ENCODE measurements at places on chromosomes 2 and 18.

- DNase-seq = no peak
Observed at GRCh38 chr18:10049747-10050146, 135.9 kb downstream of the VAPA start.

GRCh38 chr2:215773728-215774127 is 239.6 kb downstream of the MREG start:
- no peak for DNase-seq

GRCh38 chr2:159558479-159558878 is 57.9 kb downstream of the BAZ2B start:
- DNase-seq = no peak

GRCh38 chr18:76679259-76679658 is 143.1 kb upstream of the ZNF236 start:
- DNase-seq = no peak

GRCh38 chr2:167336213-167336612 is 447.9 kb downstream of the XIRP2 start:
- no peak for DNase-seq

GRCh38 chr18:48330016-48330991 is 78.9 kb downstream of the ZBTB7C start:
- no peak for DNase-seq

DNA sequence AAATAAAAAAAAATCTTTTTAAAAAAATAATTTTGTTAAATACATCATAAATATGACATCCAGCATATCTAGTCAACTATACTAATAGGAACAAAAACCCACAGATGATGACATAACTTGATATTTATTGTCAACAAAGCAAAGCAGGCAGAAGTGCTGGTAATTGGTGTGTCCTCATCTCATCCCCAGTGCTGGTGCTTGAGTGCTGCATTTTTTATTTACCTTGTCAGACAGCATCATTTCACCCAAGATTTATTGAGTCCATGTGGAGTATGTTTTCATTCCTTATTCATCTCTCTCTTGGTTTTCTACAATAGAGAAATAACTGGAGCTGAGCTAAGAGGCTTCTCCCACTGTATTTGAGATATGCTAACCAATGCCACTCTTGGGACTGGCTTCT is 191.6 kb upstream of the SLC14A2 start:
- no peak for DNase-seq

DNA sequence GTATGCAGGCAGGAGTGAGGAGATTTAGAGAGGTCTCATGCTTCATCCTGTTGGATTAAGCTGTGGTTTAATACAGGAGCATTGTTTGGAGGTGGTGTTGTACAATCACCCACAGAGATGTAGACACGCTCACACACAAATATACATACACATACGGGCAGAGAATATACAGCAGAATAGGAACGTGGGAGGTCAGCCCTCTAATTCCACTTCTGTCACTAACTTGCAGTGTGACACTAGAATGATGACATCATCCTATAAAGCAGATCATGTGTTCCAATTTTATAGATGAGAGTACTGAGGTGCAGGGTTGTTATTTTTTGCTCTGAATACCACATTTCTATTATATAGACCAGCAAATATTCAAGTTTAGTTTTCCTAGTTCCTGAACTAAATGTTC is 54.4 kb downstream of the TRIB2 start:
- no peak for DNase-seq

- DNase-seq = no peak
Observed at GRCh38 chr2:145818890-145819504, 1299.1 kb upstream of the ZEB2 start.

DNA sequence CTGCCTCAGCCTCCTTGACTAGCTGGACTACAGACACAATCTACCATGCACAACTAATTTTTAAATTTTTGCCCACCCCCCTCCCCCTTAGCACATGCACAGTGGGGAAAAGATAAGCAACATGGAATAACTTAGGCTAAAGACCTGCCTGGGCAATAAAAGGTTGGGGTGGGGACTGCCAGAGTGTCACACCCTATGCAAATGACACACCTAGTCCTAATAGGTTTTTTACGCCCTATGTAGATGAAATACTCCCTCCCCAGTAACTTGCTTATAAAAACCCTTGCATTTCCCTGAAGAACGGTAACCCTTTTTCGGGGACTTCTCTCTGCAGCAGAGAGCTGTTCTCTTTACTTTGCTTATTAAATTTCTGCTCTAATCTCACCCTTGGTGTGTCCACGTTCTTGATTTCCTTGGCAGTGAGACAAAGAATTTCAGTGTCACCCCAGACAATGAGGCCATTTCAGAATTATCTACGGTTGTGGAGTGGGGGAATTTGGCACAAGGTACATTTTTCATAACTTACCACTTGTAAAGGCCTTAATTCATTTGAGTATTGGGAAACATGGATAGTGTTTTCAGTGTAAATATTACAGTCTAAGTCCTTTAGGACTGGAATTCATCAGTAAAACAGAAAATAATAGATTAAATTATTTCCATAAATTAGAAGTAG is 109.2 kb downstream of the NOL4 start:
- DNase-seq = no peak

GRCh38 chr2:28896906-28897305 is 2.4 kb downstream of the WDR43 start:
- DNase-seq = no peak

DNA sequence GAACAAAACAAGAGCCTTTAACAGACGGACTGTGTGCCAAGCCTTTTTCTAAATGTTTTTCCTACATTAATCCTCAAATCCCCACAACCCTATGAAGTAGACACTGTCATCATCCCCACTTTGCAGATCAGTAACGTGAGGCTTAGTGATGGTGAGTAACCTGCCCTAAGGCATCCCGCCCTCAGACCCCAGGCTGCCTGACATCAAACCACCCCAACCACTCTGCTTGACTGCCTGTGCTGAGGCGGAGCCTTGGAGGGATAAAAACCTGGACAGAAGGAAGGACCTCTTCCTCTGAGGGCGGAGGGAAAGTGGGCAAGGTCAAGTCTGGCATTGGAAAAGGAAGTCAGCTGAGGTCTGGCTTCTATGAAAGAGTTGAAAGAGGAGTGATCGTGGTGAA is 104.6 kb downstream of the SP3 start:
- DNase-seq = no peak

DNA sequence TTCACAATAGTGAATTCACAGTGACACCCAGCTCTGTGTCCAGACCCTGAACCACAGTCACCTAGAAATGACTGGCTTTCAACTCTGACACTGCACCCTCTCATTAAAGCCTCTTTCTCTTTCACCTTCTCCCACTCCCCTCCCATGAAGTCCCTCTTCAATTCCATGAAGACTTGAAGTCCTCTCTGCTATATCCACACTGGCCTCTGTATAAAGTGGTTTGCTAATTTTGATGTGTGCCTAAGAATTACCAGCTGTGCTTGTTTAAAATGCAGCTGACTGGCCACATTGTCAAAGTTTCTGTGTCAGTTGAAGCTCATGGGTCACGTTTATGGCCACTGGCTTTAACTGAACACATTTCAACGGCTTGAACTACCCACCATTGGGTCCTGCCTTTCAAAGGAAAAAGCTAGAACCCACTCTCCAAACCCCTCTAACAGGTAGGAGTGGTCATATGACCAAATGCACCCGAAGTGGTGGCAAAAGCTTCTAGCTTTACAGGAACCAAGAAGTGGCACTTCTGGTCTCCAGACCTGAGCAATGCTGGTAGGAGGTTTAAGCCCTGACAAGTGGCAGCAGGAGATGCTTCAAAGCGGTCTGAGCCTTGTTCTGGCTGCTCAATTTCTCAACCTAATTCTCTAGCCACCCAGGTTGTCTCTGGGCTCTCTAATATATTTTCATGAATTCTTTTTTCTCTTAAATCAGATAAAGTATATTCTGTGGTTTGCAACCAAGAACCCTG is 34.2 kb downstream of the B4GALT6 start:
- DNase-seq = no peak

DNA sequence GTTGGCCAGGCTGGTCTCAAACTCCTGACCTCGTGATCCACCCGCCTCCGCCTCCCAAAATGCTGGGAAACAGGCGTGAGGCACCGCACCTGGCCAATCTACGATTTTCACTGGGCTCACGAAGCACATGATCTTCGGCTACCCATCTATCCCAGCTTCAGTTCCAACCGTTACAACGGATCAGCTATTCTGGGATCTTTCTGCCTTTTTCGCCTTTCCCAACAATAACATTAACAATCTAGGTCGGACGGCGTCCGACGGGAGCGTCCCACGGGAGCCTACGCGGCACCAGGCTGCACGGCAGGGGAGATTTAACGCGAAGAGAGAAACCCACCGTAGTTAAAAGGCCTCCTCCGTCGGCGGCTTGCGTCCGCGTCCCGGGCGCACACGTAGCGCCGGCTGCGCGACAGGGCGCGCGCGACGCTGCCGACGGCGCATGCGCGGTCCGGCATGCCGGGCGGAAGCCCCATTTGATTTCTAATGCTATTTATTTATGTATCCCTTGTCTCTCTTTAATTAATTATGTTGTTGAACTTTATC is at the start of gene MSL3B:
MSL3B (minus strand) TSS at position 394 of the 540 bp plus-strand sequence.
- DNase-seq = peak; percentile 83

DNA sequence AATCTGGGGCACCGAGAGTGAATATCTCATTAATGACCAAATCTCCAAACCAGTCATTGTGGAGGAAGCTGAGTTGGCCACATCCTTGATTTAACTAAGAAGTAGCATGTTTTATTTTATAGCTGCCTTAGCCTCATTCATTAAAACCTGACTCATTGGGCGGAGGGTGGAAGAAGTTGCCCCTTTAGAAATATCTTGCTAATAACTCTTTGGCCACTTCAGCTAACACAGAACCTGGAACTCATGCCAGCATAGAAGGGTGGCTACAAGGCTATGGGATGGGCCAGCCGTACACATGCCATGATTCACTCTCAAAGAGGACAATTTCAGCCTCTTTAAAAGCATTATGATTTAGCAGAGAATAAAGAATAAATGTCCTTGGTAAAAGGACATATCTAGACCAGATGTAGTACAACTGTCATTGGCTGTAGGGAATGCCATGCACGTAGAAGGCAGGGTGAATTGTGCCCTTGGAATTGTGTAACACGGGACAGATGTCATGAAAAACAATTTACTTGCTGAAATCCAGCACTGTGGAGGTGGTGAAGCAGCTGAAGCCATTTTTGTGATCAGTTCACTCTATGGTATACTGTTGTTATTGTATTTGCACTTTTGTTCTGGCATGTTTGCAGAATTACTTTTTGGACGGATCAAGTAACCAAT is 330.0 kb downstream of the PLCL1 start:
- DNase-seq = no peak

- DNase-seq = no peak
Observed at GRCh38 chr2:196206804-196207203, 35.4 kb upstream of the STK17B start.

DNA sequence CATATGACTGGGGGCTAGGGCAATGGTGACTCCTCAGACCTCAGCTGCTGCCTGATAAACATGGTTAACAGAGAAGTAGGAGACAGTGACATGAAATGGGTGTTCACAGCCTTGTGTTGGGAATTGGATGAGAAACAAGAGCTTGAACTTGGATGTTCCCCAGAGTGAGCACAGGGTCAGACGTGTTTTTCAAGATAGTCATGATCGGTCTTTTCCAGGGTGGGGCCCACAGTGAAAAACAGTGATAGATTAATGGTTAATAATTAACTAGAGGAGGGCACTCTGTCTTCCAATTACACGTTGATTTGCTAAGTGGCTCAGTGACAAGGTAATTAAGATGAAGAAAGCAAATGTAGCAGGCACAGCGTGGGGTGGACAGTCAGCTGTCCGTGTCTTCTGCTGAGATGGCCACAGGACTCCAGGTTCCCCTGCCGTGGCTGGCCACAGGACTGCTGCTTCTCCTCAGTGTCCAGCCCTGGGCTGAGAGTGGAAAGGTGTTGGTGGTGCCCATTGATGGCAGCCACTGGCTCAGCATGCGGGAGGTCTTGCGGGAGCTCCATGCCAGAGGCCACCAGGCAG is at the start of gene UGT1A3:
UGT1A3 (plus strand) TSS at position 320 of the 579 bp plus-strand sequence; CDS start at position 405, 85 bp downstream.
- DNase-seq = no peak

GRCh38 chr2:212282671-212283261 is 255.8 kb downstream of the ERBB4 start:
- no peak for DNase-seq

DNA sequence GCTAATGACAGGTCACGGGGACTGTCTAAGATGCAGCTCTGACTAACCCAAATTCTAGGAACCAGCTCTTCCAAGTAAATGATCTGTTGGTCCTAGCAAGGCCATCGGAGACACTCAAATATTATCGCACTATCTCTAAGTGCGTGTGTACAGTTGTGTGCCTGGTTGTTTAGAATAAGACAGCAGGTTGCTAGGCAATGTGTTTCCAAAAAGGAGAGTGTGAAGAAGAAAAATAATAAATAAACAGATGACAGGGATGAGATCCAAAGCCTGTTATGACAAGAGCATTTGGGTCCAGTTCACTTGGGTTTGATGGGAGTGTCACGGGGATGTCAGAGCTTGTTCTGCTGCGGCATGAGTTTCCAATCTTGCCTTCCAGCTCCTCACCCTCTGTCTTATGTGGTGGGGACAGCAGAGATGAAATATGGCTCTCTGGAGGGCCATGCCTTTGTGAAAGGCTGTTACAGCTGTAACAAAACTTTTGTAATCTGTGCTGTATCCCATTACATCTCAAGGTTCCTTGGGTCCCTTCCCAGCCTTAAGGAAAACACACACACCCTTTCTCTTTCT is 127.5 kb upstream of the TNP1 start:
- no peak for DNase-seq

DNA sequence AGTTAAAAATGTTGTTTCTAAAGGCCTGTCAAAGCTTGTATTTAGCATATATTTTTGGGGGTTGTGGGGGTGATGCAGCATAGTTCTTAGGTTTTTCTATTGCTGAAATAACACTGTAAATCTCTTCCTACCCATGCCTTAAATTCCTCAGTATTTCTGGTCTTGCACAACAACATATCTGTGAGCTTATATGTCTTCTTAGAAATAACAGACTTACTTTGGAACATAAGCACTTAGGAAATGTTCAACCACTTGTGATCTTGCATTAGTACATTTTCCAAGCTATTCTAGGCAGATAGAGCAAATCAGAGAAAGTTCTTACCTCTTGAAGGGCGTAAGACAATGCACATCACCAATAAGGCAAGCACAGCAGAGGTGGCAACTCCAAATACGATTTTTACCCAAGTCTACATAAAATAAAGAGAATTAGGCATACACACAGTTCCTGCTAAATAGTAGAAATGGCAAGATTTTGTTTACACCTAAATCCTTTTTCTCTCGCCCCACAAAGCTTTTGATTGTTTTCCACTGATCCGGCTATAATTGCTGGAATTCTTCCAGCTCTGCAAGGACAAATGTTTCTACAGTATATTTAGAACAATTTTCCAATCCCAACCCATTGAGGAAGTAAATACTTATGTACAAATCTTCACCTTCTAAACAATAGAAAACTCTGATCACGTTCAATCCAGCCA is 512 bp downstream of the FAP start:
- DNase-seq = no peak

GRCh38 chr2:7023542-7023941 is 106.3 kb downstream of the RNF144A start:
- no peak for DNase-seq

DNA sequence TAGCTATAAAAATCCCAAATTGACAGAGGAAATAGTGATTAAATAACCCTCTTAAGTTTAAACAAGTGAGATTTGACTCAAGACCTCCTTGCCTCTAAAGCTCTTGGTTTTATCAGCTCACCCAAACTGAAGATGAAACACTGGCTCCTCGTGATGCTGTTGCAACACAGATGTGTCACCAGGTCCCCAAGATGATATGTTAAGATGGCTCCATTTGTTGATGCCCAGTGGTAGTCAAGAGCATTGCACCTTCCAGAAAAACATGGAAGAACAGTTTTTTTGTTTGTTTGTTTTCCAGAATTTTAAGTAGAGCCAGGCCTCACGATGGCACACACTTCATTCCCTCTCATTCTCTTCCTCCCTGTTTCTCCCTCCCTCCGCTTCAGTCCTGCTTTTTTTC is 399.8 kb downstream of the TXNL1 start:
- no peak for DNase-seq
